ENCODE measurements at places on chromosomes 12 and 14.

DNA sequence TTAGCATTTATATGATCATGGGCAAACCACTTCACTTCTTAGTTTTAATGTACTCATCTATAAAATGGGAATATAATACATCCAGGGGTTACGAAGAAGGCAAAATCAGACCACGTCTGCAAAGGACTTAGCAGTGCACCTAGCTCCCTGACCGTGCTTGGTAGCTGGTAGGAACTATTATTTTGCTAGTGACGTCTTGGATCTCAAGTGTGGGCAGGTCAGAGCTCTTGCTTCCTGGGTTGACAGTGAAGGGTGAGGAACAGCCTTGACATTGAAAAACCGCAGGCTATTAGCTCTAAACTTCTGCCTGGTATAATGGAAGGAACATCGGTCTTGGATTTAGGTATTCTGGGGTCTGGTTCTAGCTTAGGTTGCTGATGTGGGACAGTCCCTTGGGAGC is 89.3 kb upstream of the MED13L start:
- no peak for DNase-seq

GRCh38 chr12:118302053-118302452 is 70.7 kb downstream of the TAOK3 start:
- no peak for DNase-seq

- DNase-seq, result no peak
Measured at GRCh38 chr14:68623826-68624225, 169.0 kb downstream of the ZFP36L1 start.

DNA sequence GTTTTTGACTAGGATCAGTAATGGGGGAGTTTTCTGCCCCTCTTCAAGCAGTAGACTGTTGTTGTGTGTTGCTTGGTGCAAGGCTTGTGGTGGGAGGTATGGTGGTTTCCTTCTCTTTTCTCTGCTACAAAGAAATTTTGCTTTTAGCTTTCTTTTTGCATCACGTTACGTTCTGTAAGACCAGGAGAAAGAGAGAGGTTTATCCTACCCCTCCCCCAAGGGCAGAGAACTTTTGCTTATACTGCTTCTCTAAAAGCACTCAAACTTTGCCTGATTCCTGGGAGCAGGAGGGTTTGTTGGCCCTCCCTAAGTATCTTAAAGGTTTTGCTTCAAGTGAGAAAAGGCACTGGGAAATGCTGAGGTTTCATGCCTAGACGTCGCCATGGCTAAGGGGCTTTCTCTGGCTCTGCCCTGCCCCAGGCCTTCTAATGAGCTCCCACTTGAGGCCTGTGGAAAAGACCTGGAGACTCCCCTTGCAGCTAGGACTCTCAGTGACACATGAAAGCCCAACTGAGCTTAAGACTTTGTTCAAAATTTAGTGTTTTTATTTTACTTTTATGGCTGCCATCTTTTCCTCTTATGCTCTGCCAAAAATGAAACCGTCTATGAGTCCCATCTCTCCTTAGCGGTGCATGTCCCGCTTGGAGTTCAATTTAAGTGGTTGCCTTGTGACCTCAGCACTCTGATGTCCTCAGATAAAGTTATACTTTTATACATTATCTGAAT is 49.2 kb downstream of the EIF2S3B start:
- DNase-seq, result no peak

DNA sequence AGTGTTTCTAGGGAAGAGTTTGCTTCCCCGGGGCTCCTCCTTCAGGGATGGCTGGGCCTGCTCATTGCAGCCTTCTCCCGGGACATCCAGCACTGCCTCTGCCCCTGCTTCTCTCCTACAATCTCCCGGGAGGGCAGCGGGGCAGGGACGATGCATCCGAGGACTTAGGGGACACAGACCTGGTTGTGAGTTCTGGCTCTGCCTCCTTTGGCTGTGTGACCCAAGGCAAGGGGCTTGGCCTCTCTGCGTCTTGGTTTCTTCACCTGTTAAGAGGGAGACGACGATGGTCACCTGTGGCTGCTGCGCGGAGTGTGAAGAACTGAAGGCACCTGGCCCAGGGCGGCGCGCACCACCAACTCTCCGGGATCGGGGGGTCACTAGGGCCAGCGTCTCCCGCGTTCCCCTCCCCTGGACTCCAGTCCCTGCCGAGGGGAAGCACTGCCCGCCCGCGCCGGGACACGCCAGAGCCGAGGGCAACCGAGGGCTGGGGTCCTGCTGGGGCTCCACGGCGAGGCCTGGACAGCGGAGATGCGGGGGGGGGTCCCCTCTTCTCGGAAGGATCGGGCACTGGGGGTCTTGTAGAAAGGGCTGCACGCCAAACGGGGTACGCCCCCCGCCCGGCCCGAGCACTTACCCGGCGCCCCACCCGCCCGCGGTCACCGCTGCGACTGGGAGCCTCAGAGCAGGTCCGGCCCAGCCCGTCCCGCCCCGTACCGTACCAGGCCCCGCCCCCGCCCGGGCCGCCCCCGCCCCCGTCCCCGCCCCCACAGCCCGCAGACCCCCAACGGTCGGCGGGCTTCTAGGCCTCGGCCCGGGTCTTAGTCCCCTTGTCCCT is at the start of gene HVCN1:
Gene HVCN1 (minus strand): TSS at position 670 of the 835 bp plus-strand sequence. CDS start 5,870 bp downstream, outside the sequence.
- peak; percentile 96 for DNase-seq

DNA sequence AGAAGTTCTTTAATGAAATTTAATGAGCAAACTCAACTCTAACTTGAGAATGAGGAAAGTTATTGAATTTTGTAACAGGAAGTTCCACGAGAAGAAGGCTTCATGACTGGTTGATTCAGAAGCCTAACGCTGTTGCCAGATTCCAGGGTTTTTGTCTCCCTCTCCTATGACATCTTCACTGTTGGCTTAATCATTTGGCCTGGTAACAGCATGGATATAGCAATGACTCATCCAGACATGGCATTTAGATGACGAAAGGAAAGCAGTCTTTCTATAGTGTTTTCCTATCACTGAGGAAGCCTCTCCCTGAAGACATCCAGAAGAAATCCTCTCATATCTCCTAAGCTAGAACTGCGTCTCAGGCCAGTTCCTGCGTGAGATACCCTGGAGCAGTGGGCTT is 9.4 kb upstream of the KCNA1 start:
- no peak for DNase-seq

GRCh38 chr14:102906616-102907302 is 15.7 kb upstream of the AMN start:
- no peak for DNase-seq

DNA sequence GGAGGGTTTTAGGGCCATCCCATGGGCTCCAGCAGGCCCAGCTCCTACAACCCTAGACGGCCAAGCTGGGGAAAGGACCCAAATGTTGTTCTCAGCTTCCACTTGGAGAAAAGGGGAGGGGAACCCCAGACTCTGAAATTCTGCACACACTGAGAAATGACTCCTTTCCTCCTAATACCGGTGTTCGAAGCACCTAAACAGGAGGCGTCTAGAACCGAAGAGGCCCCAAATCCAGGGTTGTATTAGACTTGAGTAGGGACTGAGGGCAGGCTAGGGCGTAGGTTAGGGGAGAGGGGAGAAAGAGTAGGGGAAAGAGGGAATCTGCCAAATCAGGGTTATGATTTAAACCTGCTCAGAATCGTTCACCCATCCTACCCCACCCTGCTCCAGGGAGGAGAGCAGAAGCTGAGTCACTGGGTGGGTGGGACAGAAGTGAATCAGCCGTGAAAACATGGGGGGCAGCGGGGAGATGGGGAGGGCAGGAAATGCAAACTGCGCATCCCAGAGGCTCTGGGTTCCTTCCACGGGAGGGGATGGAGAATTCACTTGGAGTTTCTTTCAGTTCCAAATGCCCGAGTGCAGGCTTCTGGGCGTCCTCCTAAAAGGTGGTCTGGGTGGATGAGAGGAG is 1.0 kb downstream of the IGFBP6 start:
- DNase-seq, result no peak

GRCh38 chr12:2453761-2454090 is 341.0 kb upstream of the FKBP4 start:
- DNase-seq, result no peak

DNA sequence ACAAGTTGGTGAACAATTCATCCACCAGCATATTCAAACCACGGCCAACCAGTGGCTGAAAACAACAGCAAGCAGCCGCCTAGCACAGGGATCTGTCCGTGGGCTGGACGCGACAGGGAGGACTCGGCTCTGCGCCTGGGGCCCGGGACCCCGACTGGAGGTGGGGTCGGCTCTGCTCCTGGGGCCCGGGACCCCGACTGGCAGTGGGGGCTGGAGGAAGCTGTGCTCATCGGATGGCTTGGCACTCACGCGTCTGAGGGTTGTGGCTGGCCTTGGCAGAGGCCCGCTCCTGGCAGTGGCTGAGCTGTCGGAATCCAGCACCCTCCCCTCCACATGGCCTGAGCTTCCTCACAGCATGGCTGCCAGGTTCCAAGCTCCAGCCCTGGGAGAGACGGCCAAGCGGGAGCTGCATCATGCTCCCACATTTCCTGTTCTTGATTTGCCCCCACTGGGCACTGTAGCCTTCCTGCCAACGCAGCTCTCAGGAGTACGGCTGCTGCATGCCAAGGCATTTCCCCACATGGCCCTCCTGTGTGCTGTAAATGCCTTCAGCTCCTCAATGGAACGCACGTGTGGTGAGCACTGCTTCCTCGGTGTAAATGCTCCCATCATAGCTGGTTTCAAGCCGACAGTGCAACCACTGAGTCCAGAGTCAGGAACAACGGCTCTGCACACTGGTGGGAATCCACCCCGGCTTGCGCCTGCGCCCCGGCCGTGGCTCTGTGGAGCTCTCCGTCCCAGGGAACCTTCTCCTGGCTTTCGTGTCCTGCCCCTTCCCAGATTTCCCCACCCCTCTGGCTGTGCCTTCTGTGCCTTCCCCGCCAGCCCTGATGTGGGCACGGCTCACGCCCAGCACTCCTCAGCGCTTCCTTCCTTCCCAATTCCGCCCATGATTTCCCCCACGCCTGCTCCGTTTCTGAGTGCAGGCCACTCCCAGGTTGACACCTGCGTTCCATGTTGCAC is 7.3 kb upstream of the GALNT9 start:
- no peak for DNase-seq

DNA sequence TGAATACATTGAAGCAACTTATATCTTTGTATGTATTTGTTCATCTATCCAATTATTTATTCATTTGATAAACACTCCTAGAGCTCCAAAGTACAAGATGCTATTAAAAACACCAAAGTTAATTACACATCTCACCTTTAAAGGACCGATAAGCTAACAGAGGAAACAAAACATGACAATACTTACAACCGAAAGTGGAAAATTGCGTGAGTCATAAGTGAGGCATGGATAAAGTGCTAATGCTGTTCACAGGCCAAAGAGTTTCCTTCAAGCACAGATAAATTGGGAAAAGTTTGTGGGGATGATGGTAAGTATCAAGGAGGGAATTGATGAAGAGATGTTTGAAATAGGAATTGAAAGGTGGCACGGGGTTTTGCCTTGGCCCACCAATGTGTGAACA is 172.8 kb upstream of the KITLG start:
- DNase-seq, result no peak

GRCh38 chr12:94560431-94561221 is 89.7 kb downstream of the TMCC3 start:
- DNase-seq, result peak; percentile 75

DNA sequence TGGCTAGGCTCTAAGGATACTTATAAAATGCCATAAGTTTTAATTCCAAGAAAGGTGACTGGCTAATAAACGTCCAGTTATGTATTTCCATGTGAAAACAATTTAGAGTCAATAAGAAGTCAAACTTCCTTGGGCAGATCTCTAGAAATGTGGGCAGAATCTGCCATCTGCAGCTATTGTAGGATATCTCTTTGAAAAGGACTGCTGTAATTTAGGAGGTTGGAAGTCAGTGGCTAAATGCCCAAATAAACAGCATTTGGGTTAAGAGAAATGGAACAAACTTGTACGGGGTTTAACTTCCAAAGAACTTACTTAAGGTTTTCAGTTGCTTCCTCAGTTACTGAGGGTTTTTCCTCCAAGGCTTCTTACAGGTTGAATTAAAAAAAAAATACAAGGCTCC is 121.6 kb downstream of the FIGNL2 start:
- DNase-seq, result no peak

GRCh38 chr12:64610660-64611340 is 505 bp downstream of the RASSF3 start:
- peak; percentile 86 for DNase-seq

DNA sequence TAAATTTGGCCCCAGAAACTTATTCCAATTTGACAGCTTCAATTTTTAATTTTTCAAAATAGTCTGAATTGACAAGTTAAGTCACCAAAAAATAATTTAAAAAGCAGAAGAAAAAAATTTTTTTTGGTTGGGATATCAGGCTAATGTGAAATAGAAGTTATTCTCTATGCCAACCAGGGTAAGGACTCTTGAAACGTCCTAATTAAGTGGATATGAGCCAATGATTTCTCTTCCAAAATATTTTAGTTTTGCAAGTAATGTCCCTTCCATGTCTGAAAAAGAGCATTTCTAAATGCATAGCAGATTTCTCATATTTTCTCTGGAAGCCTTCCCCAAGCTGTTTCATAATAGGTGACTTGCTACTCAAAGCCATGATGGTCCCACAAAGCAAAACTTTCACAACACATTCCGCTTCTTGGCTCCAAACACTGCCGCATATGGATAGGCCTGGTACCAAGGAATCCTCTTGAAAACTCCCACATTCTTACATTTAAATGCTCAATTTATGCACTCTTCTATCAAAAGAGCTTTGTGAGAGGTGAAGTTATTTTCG is 65.1 kb downstream of the SIX6 start:
- DNase-seq, result no peak

DNA sequence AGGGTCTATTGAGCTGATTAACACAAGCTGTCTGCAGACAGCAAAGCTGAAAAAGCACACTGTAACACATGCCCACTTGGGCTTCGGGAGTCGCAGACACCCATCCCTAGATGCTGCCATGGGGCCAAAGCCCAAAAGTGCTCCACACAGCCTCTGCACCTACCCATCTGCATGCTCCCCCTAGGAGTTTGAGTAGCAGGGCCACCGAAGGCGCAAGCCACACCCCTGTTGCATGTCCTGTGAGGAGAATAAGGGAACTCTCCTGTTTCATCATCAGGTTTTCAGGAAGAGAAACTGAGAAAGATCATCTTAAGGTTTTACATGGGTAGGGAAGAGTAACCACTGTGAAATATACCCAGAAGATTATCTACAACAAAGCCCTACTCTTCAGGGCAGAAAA is 5.6 kb upstream of the ST8SIA1 start:
- no peak for DNase-seq

GRCh38 chr12:127731657-127732056 is 535.3 kb upstream of the TMEM132C start:
- no peak for DNase-seq

- DNase-seq, result no peak
Measured at GRCh38 chr12:64139021-64139420, 83.1 kb downstream of the KICS2 start.

DNA sequence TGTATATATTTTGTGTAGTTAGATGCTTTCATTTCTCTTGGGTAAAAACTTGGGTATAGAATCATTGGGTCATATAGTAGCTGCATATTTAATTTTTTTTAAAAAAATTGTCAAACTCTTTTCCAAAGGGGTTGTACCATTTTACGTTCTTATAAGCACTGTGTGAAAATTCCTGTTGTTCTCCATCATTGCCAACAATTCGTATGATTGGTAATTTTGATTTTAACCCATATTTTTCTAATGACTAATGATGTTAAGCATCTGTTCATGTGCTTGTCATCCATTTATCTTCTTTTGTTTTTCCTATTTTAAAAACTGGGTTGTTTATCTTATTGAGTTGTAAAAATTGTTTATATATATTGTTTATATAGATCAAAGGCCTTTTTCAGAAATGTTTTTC is 77.4 kb downstream of the OTOGL start:
- DNase-seq, result no peak

GRCh38 chr12:118368821-118369220 is 3.9 kb downstream of the TAOK3 start:
- DNase-seq, result no peak
